Inflammatory macrophage treated with lipopolysaccharide for 1 hour (primary cell): ENCODE measurements at places on chromosomes 11 and 22.

DNA sequence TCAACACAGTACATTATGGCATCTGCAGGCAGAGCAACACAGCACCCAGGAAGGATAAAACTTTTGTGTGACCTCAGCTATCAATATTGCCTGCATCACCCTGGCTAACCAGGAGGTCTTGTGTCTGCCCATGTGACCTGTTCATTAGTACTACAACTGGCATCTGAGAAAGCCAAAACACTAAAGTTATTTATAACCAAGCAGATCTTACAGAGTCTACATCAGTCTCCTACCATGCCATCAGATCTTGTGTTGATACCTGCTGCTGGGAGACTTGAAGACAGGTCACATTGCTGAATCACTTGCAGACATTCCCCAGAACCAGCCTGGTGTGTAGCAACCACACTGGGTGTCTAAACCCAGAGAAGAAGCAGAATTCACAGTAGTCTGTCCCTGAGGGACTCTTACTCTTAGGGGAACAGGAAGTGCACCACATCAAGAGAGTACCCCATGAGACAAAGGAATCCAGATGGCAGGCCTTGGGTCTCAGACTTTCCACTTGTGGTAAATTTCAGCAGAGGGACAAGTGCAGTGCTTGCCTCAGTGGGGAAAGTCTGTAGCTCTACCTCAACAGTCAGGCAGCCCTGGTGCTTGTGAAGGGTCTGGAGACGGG is 7.0 kb downstream of the OR9G1 start:
- DNase-seq = no peak

DNA sequence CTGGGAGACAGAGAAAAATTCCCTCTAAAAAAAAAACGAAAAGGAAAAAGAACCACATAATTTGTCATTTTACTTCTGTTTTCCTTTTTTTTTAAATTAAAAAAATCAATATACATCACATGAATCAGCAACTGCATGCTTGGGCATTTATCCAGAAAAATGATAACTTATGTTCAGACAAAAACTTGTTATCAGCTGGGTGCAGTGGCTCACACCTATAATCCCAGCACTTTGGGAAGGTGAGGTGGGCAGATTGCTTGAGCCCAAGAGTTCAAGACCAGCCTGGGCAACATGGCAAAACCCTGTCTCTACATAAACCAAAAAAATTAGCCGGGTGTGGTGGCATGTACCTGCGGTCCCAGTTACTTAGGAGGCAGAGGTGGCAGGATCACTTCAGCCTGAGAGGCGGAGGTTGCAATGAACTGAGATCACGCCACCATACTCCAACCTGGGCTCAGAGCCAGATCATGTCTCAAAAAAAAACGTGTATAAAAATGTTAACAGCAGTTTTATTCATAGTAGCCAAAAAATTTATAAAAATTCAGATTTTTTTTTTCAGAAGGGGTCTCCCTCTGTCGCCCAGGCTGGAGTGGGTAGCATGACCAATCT is 28.5 kb downstream of the AMBRA1 start:
- no peak for DNase-seq

DNA sequence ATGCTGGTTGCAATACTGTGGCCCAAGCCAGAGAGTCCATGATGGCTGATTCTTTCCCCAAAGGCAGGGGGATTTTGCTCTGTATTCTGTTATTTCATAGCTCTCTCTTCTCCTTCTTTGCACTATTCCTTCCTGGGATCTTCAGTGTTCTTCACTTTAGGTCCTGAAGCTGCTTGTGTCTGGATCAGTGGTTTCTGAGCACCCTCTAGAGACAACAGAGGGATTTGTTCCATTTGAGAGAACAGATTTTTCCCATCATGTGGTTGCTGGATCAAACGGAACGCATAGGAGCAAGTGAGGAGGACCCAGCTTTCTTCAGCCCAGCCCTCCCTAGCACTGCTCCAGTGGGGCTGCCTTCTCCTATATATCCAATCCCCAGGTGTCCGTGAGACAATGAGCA is 68.7 kb upstream of the SYN3 start:
- no peak for DNase-seq

DNA sequence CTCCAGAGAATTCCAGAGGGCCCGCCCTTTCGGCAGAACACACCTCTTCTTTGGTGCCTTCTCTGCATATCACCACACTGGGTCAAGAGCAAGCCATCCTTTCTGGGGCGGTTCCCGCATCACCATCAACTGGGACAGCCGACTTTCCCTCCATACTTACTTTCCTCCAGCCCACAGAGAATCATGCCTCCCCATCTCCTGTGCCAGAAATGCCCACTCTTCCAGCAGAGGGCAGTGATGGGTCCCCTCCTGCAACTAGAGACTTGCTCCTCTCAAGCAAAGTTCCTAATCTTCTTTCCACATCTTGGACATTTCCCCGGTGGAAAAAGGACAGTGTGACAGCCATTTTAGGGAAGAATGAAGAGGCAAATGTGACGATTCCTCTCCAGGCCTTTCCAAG is 157.7 kb downstream of the C11orf91 start:
- DNase-seq = peak; percentile 22

- no peak for DNase-seq
Measured at GRCh38 chr22:42655693-42656092, 6.5 kb upstream of the CYB5R3 start.

DNA sequence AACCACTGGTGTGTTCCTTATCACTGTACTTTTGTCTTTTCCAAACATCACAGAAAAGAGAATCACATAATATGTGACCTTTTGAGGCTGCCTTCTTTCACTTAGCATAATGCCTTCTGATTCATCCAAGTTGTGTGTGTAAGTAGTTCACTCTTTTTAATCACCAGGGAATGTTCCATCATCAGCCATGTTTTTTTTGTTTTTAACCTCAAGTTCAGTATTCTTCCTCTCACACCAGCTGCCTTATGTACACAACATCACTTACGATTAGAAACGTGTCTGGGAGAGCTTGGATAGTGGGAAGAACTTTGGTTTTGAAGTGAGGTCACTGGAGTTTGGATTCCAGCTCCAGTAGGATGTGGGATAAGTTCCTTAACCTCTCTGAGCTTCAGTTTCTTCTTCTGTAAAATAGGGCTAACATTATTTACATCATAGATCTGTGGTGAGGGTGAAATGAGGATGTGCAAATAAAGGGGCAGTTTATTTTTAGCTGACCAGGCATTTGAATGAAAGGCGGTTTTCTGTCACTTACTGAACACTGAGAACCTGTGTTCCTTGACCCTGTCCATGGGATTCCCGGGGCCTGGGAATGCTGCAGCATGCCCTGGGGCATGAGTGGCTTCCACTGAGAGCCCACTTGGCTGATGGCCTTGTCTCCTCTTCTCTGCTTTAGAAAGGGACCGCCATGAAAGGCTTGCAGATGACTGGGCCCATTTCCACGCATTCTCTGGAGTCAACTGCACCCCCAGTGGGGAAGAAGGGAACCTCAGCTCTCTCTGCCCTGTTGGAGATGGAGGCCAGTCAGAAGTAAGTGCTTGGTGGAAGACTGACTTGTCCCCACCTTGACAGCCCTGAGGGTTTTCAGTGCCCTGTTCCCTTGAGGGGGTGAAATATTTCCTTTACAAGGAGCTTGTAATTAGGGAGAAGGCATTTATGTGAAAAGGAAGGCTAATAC is 92.6 kb downstream of the DEPDC5 start:
- no peak for DNase-seq

GRCh38 chr11:110199184-110199981 is 97.0 kb downstream of the RDX start:
- no peak for DNase-seq

GRCh38 chr11:74559110-74559933 is 33.1 kb upstream of the POLD3 start:
- DNase-seq = no peak

DNA sequence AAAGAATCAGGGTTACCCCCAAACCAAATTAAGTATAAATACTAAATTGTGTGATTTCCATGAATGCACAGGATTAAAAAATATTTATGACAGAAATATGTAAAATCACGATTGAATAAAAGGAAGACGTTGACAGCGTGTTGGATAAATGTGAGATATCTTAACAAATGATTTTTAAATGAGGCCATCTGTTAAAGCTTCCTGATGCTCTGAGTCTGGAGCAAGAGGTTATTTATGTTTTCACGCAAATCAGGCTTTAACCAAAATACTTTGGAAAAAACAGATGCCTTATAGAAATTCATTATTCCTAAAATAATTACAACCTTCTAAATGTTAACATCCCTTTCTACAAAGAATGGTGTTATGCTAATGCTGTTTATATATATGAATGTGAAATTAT is 123.3 kb downstream of the PAX6 start:
- DNase-seq = no peak

GRCh38 chr22:19823191-19823901 is 31.3 kb downstream of the GNB1L start:
- DNase-seq = no peak
